ENCODE measurements at places on chromosomes 12 and 14.
A peak's percentile ranks its signal among the peaks of the same experiment; 100 is the strongest.

GRCh38 chr12:92955997-92956663 lies 27.0 kb upstream of the EEA1 start:
- DNase-seq, result peak; percentile 68

DNA sequence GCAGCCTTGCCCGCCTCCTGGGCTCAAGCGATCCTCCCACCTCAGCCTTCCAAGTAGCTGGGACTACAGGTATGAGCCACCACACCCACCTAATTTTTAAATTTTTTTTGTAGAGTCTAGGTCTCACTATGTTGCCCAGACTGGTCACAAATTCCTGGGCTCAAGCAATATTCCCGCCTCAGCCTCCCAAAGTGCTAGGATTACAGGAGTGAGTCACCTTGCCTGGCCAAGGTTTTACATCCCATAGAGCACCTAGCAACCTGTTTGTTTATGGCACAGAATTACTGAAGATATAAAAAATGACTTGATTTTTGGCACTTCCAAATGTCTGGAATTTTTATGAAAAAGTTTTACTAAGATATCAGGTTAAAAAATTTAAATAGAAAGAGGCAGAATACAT lies 16.5 kb downstream of the MYO1A start:
- no peak for DNase-seq

DNA sequence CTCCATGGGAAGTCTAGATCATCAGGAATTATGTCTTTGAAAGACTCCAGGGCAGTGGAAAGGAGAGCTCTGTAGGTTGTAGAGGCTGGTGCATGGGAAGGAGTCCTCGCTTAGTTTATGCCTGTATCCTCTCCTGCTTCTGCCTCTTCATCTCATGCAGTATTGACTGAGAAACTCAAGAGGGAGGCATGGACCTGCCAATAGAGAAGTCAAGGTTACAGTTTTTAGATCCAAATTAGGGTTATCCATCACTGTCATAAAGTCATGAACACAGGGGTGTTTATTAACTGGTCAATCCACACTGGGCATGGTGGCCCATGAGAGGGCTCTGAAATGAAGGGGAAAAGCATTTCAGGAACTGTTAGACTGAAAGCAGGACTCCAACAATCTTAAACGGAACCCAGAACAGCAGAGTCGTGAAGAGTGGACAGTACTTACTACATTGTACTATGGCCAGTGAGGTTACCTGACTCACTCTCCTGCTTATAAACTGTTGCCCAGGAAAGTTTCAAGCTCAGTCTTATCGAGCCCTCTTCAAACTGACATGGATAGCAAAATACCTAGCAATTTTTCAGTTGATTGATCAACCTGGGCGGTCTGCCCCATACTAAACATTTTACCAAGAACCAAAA lies 30.1 kb upstream of the DHRS7 start:
- no peak for DNase-seq

DNA sequence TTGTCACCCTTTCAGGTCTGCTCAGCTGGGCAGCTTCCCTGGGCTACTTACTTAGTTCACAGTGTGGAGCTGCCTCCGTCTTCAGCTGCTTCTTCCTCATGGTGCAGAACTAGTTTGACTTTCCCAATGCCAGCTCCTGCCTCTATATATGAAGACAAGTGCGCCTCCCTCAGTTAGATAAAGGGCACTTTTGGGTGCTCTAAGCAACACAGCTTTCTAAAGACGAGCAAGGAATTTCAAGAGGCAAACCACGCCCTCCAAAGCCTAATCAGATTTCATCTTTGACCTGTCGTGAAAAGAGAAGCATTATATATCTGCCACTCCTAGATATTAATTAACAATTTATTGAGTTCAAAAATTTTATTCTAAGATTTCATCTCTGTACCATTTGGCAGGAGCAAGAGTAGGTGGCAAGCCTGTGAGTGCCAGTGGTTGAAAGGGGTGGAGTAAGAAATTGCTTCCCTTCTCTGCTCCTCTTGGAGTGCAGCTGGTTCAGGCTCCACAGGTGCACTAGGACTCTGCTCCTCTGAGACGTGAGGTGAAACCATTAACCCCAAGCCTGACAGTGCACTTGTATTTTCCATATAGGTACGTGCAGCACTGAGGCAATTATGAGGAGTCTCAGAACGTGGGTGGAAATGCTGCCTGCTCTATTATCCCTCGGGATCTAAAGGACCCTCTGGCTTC lies 2.1 kb upstream of the SLC11A2 start:
- no peak for DNase-seq

GRCh38 chr14:99581374-99581773 lies 22.6 kb downstream of the CCDC85C start:
- no peak for DNase-seq

GRCh38 chr12:119446459-119446858 lies 111.9 kb downstream of the CCDC60 start:
- no peak for DNase-seq

- DNase-seq, result no peak
Observed at GRCh38 chr14:81009346-81009745, 53.9 kb downstream of the TSHR start.

DNA sequence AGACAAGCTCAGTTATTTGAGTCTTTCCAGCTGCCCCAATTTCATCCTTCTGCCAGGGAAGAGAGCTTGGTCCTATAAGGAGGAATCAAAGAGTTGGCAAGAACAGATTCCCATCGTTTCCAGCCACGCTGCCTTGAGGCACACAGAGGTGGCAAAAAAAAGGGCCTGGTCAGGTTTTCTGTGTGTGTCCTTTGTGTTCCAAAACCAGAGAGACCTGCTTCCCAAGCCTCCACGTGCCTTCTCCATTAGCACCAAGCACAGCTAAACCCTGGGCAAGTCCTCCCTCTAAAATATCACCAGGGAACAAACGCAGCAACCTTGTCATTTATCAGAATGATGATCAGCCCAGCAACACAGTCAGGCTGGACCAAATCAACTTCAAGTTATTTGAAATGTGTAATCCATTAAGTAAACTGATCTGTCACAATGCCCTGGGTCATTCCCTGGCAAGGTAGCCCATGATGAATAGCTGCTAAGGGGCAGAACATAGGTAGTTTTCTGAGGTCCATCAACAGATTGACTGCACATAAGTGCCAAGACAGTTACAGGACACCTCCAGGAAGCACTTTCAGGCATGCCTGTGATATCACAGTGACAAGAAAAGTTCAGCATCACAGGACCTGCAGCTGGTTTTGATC lies 28.6 kb upstream of the C12orf42 start:
- no peak for DNase-seq

All from non-pigmented ciliary epithelial cell (primary cell).